ENCODE measurements at places on chromosomes 7 and 10.

DNA sequence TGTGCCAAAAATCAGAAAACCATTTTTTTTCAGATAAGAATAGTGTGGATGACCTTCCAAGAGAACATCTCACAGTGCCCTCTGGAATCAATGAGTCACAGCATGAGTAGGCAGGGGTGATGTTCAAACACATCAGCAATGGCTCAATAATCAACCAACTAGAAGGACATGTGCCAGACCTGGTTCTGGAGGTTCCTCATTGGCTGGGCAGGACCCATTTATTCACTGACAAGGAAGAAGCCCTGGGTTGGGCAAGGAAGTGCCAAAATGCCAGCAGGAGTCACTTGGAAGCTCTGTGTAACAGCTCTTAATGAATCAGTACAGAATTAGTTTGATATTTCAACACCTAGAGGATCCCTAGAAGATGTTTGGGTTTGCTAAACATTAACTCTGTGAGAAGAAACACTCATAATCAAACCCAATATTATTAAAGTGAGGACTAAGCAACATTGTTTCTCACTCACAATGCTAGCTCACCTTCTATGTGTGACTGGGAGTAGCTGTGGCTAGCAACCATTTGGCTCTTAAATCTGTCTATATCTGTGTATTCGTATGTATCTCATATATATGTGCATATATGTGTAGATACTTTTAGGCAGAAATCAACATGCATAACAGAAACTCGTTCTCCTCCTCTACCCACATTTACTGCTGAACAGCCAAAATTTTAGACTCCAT lies 72.3 kb upstream of the APBB1IP start:
- no peak for DNase-seq

- no peak for DNase-seq
Measured at GRCh38 chr7:99170730-99171074, 26.8 kb upstream of the SMURF1 start.

DNA sequence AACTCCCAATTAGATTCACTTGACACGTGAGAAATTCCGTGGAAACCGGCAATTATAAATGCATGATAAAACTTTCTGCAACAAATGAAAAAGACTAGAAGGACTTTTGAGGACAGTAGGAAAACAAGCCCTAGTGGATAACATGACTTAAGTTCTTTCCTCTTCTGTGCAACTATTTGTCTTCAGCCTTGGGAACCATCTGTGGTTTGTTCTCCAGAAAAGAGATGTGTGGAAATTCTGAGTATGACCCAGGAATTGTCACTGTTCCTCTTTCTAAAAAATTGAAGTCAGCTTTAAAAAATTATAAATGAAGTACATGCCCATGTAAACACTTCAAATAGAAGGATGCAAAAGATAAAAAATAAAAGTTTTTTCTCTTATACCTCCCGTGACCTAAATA lies 128.6 kb upstream of the SVIL start:
- DNase-seq = no peak

DNA sequence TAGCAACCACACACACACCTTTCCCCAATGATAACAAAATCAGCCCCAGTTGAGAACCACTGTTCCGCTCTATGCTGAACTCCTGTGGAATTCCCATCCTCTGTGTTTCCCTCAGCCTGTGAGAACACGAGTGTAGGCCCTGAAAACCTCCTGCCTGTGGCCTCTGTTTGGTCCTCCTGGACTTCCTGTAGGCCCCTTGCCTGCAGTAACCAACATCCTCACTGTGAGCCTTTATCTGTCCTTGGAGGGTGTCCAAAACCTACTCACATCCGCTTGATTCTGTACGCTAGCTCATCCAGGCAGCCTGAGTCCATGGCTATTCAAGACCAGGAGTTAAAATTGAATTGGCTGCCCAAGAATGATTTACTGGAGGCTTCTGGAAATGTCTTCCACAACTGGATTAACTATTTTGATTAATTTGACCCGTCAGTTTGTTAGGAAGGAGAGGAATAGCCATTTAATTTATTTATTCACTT lies 149.8 kb downstream of the AKR1D1 start:
- peak; percentile 78 for DNase-seq

DNA sequence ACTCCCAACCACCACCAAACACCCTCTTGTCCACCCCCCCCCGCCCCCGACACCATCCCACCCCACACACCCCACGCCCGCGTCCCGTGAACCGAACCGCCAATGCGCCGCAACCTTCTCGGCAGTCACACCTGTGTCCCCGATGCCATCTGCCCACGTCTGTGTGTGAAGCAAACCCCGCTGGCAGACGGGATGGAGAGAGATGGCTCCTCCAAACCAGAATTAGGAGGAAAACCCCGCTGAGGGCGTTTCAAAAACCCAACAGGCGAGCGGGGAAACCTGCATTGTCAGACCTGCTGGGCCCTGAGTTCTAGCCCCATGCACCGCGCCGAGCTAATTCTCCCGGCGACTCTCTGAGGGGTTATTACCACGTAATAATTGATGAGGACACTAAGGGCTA lies 28.6 kb upstream of the KCNK18 start:
- no peak for DNase-seq

DNA sequence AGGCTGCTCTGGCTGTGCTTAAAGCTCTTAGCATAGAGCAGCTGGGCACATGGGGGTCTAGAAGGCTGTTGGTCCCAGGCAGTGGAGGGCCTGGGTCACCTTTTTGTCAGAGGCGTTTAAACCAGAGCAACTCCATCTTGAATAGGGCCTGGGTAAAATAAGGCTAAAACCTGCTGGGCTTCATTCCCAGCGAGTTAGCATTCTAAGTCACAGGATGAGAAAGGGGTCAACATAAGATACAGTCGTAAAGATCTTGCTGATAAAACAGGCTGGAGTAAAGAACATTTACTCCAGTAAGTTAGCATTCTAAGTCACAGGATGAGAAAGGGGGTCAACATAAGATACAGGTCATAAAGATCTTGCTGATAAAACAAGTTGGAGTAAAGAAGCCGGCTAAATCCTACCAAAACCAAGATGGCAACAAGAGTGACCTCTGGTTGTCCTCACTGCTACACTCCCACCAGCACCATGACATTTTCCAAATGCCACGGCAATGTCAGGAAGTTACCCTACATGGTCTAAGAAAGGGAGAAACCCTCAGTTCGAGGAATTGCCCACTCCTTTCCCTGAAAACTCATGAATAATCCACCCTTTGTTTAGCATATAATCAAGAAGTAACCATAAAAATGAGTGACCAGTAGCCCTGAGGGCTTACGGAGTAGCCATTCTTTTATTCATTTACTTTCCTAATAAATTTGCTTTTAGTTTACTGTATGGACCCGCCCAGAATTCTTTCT lies 96.8 kb upstream of the PCBD1 start:
- no peak for DNase-seq

- DNase-seq = no peak
Measured at GRCh38 chr10:118775478-118775877, 20.7 kb upstream of the CACUL1 start.

- peak; percentile 30 for DNase-seq
Measured at GRCh38 chr10:112565434-112566053, 118.5 kb downstream of the VTI1A start.

- DNase-seq = no peak
Measured at GRCh38 chr10:115525141-115525540, 432.0 kb downstream of the ATRNL1 start.

DNA sequence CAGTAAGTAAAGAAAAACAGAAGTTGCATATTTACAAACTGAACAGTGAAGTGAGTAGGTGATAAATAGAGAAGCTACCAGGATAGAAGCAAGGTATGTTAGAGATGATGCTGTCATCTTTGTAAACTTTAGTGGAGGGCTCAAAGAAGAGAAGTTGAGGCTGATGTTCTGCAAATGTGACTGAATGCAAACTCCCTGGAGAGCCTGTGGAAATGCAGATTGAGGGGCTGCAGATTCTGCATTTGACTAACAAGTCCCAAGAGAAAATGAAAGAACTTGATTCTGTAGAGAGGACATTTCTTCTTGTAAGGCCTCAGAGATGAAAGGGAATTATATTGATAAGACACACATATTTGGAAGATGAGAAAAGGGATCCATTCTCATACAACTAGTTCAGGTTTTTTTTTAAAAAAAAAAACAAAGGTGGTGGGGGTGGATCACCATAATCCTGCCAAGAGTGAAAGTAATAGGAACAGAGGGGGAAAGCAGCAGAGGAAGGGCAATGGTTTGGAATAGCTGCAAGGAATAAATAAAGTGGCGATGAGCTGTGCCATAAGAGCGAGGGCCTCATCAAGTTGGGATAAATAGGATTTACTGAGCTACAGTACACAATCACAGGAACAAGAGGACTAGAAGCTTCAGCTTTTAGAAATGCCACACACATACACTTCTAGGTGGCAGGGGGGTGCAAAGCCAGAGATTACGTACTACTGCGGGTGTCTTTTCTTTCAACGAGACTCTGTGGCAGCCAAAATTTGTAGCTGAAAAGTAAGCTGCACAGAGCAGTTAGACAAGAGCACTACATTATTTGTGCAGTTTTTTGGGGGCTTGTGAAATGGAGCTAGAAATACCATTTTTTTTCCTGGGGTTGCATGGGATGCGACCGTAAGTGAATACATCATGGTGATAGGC lies 778.5 kb downstream of the NRG3 start:
- DNase-seq = no peak

- DNase-seq = no peak
Measured at GRCh38 chr10:20202337-20202736, 386.1 kb downstream of the PLXDC2 start.

- DNase-seq = no peak
Measured at GRCh38 chr10:114683162-114683561, 25.1 kb upstream of the ABLIM1 start.

GRCh38 chr10:68462536-68462935 lies 9.2 kb downstream of the DNA2 start:
- DNase-seq = no peak

GRCh38 chr7:150941351-150942000 lies 36.6 kb downstream of the KCNH2 start:
- DNase-seq = no peak

DNA sequence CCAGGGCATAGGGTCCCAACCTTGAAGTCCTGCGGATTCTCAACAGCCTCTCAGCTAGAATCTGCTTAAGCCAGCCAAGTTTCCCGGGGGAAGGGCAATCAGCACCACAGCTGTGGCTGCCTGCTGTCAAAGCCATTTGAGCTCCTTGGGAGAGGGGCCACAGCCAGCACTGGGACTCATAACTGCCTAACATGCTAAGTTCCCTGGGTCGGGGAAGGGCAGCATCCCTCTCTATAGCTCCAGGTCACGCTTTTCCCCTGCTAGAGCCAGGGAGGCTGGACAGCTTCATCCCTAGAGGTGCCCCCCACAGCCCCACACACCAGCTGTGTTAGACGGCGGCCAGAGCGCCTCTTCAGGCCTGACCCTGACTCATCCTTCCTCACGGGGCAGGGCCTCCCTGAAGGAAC lies 49.6 kb upstream of the PDE1C start:
- DNase-seq = no peak

- no peak for DNase-seq
Measured at GRCh38 chr10:70652761-70653657, 19.3 kb upstream of the ADAMTS14 start.

GRCh38 chr10:79346388-79347225 lies 662 bp upstream of the PPIF start:
- DNase-seq = no peak

DNA sequence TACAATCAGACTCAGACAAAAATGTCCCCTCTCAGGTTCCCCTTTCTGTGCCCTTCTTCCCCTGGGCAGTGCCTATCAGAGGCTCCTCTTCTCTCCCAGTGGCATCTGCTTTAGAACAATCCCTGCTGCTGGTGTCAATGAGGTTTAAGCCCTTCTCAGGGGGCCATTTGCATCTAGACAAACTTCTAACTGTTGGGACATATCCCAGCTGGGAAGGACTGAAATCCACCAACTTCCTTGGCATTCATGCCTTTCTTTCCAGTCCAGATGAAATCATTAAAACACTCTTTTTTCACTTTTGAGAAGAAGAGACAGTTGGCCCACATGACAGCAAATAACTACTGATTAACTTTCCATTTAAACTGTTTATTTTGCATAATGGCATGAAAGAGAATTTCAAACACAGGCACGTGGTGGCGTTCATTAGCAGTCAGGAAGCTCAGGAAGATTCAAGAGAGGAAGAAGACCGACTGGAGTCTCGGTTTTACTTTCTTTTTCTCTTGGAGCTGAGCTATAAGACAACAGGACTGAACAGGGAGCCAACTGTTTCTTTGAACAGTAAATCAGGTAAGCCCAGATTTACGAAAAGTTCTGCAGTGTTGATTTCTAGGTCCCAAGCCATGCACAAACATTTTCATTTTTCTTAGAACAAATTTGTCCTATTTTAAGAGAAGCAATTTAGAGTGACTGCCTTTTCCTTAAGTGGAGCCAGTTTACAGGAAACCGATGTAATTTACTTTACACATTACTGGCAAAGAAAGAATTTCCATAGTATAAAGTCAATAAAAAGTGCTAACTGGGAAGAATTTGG lies at the start of gene GIMAP2:
Gene GIMAP2, plus strand, starts transcription at position 488 of the 811 bp plus-strand sequence. CDS start 1,354 bp downstream, outside the sequence.
- DNase-seq = no peak

- no peak for DNase-seq
Measured at GRCh38 chr7:158080899-158081445, 506.7 kb downstream of the PTPRN2 start.

- no peak for DNase-seq
Measured at GRCh38 chr10:101136708-101137121, 5.6 kb downstream of the TLX1 start.

DNA sequence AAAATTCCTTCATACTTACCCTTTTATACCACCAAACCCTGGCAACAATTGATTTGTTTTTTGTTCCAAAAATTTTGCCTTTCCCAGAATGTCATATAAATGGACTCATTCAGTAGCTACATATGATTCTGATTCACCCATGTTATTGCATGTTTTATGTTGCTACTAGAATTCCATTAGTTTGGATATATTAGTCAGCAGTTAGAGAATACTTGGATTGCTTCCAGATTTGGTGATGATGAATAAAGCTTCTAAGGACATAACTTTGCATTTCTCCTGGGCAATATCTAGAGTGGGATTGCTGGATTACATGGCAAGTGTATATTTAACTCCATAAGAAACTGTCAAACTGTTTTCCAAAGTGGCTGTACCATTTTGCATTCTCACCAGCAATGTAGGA lies 806.9 kb downstream of the DNAJB9 start:
- no peak for DNase-seq

DNA sequence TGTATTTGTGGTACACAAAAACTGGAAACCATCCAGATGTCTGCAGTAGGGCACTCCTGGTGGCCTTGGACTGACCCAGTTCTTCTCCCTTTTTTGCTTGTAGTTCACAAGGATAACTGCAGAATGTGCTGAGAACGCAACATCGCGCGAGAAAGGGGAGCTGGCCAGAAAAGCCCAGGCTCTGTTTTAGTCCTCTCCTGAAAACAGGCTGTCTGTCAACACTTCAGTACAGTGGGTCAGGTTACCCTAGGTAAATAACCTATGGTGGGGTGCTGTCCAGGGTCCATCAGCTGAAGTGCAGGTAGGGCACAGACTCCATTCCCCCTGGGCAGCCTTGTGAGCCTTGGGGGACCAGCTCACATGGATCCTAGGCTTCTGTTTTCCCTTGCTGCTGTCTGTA lies 495.8 kb downstream of the MDFIC start:
- no peak for DNase-seq
